ENCODE measurements at places on chromosomes 6 and 20. TPM values are rescaled to one million over a fixed set of nuclear protein-coding genes. Genes with fewer than 3 reads are reported as not detected.

Gene PGBD1
- total RNA-seq, result 3.2 TPM

Gene DLL1
- total RNA-seq, result 0.19 TPM

Gene HNF4A
- not detected for total RNA-seq

Gene LPIN3
- total RNA-seq, result 2.5 TPM

Gene C6orf141
- 37.0 TPM for total RNA-seq

Gene SEMG1
- total RNA-seq, result not detected

Gene ITPR3
- 35.8 TPM for total RNA-seq

Gene C4B
- 2.1 TPM for total RNA-seq

Gene MICB
- 7.0 TPM for total RNA-seq

Gene PCMTD2
- 117 TPM for total RNA-seq

Gene SLC32A1
- total RNA-seq, result not detected

Gene CFAP206
- not detected for total RNA-seq

Gene VPS52
- 24.9 TPM for total RNA-seq

Gene MLN
- total RNA-seq, result not detected

Gene SOX18
- total RNA-seq, result 1.2 TPM

Gene KCNQ5
- 5.9 TPM for total RNA-seq

Gene OXT
- total RNA-seq, result not detected

Gene EBF4
- 0.37 TPM for total RNA-seq

Gene ZSCAN12
- 1.7 TPM for total RNA-seq

Gene TRERF1
- total RNA-seq, result 2.0 TPM

Gene ZHX3
- total RNA-seq, result 24.7 TPM

Gene CNR1
- 4.6 TPM for total RNA-seq

Gene BPIFB4
- total RNA-seq, result not detected

Gene C20orf202
- not detected for total RNA-seq

Gene WFDC2
- total RNA-seq, result 1.1 TPM

Gene FERMT1
- 24.0 TPM for total RNA-seq

Gene RHAG
- total RNA-seq, result not detected

Gene APCDD1L
- total RNA-seq, result not detected

Gene WFDC10B
- total RNA-seq, result not detected

Gene IRAK1BP1
- total RNA-seq, result 2.3 TPM
